ENCODE measurements at places on chromosomes 7 and 10.

GRCh38 chr7:44978511-44979366, at the start of gene MYO1G:
Gene MYO1G (minus strand): TSS chr7:44979015. CDS start chr7:44978961, 54 bp downstream.
- DNase-seq, result no peak

GRCh38 chr10:111784946-111785465, 398.6 kb downstream of the GPAM start:
- DNase-seq, result no peak

DNA sequence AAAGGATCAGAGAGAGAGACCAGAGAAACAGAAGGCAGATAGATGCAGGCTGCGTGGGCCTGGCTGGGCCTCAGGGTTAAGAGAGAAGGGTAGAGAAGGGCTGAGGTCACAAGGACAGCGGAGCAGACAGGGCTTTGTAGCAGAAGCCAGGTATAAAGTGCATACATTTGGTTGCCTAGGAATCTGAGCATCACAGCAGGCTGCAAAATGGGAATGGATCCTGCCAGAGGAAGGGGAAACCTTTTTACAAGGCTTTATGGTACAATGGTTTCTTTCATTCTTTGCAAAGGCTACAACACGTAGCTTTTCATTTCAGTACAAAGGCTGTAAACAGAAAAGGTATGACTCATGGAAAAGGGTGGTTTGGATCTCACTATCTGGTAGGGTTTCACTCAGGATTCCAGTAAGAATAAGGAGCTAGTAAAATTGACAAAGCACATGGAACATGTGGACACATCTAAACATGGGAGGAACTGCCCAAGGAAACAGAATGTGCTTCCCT, 275.1 kb downstream of the DOCK4 start:
- DNase-seq, result no peak

DNA sequence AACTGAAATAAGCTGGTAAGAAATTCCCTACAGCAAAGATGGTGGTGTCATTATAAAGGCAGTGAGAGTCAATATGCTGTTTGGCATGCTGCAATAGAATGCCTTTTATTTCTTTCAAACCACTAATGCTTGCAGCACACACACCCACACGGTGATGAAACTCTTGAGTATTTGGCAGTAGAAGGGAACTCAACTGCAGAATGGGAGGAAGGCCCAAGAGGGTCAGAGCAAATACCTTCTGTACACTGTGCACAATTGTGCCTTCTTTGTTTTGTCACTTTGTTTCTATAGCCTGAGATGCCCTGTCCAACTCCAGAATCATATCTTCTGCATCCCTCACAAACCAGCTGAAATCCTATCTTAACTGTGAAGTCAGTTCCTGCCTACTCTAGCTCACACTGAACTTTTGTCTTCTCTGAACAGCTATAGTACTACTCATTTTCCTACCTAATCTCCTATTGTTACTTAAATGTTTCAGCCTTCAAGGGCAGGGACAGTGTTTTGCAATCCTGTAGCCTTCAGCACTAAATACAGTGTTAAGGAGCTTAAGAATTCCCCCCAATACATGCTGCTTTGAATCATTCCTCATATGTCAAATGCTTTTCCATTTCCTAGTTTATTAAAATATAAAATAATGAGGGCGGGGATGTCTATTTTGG, 22.2 kb downstream of the MMS19 start:
- DNase-seq, result peak; percentile 29

DNA sequence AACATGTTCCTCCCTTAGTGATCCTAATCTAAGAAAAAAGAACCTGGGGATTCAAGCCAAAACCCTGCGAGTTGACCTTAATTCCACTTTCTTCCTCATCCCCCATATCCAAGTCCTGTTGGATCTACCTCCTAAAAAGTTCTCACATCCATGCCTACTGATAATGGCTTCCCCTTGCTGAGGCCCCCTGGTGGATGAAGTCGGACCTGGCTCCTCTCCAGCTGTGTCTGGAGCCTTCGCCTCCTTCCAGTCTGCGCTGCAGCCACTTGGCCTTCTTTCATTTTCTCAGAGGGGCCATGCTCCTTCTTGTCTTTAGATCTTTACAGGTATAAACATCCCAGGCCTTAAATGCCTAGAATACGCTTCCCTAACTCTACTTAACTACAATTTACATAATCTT, 8.1 kb downstream of the PDE1C start:
- peak; percentile 23 for DNase-seq

- peak; percentile 92 for DNase-seq
Observed at GRCh38 chr10:126153711-126154628, 234.3 kb downstream of the ADAM12 start.

- DNase-seq, result no peak
Observed at GRCh38 chr10:78995987-78996791, 72.6 kb upstream of the ZMIZ1 start.

GRCh38 chr10:10482613-10483012, 535.1 kb upstream of the CELF2 start:
- DNase-seq, result no peak

- no peak for DNase-seq
Observed at GRCh38 chr7:109713366-109713765, 1143.7 kb downstream of the DNAJB9 start.

- no peak for DNase-seq
Observed at GRCh38 chr7:54831644-54832095, 72.7 kb upstream of the SEC61G start.

DNA sequence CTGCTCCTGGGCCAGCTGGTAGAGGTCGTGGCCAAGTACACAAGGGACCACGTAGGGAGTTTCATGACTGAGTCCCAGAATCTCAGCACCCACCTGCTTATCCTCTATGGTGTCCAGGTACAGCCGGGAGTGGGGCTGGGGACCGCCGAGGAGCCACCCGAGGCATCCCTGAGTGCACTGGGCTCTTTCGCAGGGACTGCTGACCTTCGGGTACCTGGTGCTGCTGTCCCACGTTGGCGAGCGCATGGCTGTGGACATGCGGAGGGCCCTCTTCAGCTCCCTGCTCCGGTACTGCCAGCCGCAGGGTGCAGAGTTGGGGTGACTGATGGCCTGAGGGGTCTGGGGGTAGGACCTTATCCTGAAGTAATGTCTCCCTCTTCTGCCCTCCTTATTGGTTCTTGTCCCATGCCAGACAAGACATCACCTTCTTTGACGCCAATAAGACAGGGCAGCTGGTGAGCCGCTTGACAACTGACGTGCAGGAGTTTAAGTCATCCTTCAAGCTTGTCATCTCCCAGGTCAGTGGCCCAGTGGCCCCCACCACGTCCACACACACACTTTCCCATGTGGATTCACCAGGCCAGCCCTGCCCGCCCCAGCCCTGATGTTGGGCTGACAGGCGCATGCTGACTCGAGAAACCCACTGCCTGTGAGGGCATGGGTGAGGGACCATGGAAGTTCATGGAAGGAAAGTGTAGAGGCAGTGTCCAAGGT, 6.2 kb downstream of the ABCB8 start:
- DNase-seq, result no peak

DNA sequence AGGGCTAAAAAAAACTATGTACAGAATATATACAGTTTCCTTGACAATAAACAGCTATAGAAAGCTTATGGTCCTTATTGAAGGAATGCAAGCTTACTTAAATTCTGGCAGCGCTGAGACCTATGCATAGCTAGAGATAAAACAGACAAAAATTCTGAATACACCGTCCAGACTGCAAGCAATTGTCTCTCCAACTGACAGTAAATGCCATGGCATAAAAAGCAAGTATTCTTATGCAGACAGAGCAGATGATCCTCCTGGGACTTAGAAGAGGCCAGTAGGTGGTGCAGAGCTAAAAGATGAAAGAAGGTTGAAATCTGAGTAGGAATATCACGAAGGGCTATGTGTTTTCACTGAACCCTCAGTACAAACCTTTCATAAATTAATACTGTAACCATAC, 157.0 kb upstream of the CACNA2D1 start:
- no peak for DNase-seq

DNA sequence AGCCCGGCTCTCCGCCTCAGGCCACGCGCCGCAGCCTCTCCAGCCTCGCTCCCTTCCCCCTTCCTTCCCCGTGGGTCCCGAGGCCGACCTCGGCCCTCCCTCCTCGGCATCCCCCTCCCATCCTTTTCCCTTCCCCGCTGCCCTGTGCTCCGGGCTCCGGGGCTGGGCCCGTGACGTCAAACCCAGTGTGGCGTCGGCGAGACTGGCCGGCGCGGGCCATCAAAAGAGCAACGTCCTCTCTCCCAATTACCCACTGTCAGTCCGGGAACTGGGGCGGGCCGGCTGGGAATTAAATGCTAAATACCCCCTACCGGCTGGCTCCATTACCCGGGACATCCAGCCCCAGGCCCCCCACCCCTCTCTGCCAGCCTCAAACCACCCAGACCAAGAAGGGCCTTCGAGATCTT, 2.6 kb upstream of the GATA3 start:
- no peak for DNase-seq

DNA sequence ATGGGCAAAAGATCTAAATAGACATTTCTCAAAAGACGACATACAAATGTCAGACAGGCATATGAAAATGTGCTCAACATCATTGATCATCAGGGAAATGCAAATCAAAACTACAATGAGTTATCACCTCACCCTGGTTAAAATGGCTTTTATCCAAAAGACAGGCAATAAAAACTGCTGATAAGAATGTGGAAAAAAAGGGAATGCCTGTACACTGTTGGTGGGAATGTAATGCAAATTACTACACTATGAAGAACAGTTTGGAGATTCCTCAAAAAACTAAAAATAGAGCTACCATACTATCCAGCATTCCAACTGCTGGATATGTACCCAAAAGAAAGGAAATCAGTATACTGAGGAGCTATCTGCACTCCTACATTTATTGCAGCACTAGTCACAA, 18.0 kb downstream of the GSDME start:
- peak; percentile 44 for DNase-seq

DNA sequence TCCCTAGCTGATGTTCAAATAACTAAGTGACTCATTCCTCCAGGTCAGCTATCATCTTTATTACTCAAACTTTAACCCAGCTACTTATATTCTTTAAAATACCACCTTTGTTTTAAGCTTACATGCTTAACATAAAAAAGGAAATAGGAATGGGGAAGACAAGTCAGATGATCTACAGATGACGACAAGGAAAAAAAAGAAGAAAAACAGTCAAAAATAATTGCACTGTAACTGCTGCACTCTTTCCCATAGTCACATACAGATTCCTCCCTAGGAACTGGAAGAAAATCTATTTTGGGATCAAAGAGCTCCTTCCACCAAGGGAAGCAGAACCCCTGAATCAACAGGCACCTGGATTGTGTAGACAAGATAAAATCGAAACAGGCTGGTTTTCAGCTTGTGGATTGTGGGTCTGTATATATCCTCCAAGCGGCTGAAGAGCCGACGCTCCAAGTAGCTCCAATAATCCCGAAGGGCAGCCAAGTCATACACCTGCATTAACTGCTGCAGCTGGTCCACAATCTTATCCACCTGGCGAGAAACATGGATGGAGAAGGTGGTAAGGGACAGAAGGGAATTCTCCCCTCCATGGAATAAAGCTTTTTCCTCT, 2.0 kb downstream of the WDR91 start:
- no peak for DNase-seq

- DNase-seq, result no peak
Observed at GRCh38 chr7:47333554-47333887, 248.4 kb downstream of the TNS3 start.

GRCh38 chr7:116834815-116835504, 27.4 kb upstream of the CAPZA2 start:
- DNase-seq, result peak; percentile 61

- DNase-seq, result peak; percentile 81
Observed at GRCh38 chr7:18900803-18901202, 216.6 kb downstream of the TWIST1 start.

DNA sequence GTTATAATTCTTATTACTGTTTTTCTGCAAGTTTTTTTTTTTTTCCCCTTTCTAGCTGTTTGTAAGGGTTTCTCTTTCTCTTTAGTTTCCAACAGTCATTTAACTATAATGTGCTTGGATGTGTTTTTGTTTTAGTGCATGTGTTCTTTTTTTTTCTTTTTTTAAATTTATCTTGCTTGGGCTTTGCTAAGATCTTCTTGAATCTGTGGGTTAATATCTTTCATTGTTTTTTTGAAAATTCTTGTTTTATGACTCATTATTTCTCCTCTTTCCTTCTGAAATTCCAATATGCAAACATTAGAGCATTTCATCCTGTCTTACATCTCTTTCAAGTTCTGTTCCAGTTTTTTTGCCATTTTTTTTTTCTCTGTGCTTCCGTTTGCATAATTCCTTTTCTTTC, 5.7 kb upstream of the HK1 start:
- DNase-seq, result no peak

GRCh38 chr7:152176797-152177196, 151.3 kb downstream of the GALNT11 start:
- DNase-seq, result no peak

DNA sequence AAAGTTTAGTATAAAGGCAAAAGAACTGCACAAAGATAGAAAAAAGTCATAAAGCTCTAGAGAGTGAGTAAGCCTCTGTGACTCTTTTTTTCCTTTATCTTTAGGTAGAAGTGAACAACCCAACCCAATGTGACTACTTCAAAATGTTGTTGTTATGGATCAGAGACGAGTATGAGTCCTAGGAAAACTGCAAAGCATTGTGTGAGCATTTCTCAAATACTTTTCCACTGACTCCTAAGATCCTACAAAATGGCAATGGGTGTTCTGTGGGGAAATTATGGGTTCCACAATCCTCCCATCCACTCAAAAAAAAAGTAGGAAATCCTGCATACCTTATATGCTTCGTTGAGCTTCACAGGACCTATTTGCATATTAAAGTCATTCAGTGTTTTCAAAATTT, 177.1 kb downstream of the DGKI start:
- DNase-seq, result peak; percentile 41

DNA sequence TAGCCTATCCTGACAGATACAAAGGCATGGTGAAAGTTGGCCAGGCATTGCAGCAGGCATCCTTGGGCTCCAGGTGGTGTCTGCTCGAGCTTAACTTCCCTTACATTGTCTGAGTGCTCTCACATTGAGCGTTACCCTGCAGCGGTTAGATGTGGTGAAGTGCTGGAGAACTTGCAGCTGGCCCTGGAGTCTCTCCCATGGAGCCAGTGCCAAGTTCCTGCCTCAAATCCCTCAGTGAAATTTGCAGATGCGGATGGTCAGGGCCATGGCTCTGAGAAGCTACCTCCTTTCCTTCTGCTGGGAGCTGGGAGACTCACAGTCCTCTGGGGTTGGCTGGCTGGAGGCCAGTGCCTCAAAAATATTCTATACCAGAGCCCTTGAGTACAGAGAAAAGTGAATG, 3.3 kb upstream of the ZNF746 start:
- DNase-seq, result no peak

DNA sequence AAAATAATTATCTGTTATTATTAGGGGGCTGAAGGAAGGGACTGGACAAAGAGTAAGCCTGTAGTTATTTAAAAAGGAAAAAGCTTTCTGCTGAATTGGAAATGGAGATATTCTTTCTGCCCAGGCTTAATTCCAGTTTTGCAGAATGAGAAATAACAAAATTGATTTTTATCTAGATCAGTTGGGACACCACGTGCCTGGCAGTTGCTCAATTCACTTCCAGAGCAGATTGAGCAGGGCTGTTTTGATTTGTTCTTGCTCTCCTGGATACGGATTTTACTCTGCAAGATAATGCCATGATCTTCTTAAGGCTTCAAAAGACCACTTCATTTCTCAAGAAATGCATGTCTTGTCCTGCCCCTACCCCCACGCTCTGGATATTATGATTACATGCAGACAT, 524.3 kb downstream of the TCERG1L start:
- DNase-seq, result no peak

Data from fibroblast of upper back skin (primary cell).